ENCODE measurements at places on chromosomes 1 and 21.

DNA sequence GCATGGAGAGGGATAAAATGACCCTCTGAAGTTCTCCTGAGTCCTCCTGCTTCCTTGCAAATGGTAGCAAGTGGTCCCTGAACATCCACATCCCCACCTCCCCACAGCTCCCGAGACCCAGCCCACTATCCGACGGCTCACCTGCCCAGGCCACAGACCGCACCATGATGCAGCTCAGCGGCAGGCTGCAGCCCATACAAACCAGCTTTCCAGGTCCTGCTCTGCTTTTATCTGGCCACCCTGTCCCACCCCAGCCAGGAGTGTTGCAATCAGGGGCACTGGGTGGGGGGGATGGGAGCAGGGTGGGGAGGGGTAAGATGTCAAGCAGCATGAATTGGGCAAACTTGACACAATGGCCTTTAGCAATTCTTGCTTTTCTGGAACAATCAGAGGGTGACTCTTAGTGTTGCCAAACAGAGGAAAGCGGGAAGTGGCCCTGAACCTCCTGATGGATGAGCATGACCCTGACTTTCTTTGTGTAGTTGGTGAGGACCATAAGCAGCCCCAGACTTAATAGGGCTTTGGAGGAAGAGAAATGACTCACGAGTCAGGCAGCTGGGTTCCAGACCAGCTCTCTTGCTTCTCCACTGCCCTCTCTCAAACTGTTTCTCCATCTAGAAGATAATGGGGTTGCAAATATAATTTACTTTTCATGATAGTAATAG, at the start of gene CHIT1:
CHIT1 (minus strand) TSS at position 203 of the 665 bp plus-strand sequence; CDS start at position 166, 37 bp downstream.
- no peak for DNase-seq

GRCh38 chr1:62241371-62242131, 46.9 kb downstream of the L1TD1 start:
- no peak for DNase-seq

DNA sequence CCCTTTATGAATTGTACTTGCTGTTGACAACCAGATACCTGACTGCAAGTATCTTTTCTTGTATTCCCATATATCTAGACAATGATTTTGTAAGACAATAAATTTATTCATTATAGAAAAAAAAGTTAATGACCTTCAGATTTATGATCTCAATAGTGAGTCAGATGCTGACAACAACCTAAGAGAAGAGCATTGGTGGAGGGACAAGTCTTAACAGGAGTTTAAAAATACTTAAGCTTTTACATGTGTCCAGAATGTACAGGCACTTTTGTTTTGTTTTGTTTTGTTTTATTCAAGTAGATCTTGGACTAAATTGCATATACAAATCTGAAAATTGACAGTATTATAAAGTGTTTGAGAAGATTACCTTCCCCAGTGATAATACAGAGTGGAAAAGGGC, 1544.6 kb upstream of the B3GALT2 start:
- no peak for DNase-seq

- no peak for DNase-seq
Measured at GRCh38 chr1:45246760-45247159, 40.4 kb upstream of the ZSWIM5 start.

DNA sequence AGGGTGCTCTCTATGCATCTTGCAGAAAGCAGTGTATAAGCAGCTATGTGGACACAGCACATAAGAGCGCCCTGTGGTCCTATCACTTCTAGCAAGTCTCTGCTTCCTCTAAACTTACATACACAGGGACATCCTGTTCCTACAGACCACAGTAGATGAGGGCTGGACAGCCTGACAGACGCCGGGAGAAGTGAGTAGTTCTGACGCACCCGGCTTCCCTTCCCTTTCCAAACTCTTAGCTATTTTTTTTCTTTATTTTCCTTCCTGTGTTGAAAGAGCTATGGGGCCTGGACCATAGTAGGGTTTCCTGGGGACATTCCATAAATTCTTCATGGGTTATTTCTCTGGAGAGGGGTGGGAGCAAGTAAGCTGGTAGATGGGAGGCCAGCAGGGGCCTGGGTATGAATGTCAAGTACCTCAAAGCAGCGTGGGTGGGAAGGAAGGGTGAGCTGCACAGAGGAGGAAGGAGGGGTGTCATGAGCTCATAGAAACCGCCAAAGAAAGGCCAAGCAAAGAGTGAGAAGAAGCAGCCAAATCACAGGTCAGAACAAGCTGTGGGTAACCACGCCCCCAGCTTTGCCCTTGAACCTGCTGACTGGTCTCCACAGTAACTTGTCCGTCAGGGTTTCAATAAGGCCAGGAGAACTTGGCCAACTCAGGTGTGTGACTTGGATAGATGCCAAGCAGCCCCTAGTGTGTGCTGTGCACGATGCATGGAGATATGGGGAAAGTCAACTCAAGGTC, 36.6 kb downstream of the PLXNA2 start:
- no peak for DNase-seq

GRCh38 chr1:110612060-110612745, 6.0 kb upstream of the KCNA2 start:
- no peak for DNase-seq

- no peak for DNase-seq
Measured at GRCh38 chr1:153553830-153554541, 4.9 kb upstream of the S100A3 start.

GRCh38 chr1:217498209-217498608, 132.7 kb downstream of the GPATCH2 start:
- no peak for DNase-seq

DNA sequence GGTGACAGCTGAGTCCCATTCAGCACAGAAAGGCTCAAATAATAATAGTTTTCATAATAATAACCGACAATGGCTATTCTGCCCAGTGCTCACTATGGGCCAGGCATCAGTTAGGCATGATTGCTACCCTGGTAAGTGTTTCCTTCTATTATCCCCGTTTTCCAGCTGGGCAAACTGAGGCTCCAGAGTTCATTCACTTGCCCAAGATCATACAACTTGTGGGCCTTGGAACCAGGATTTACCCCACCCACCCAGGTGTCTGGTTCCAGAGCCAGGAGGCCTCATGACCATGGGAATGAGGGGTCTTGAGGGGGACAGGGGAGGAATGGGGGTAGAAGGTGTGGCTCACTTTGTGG, 518 bp downstream of the PLOD1 start:
- DNase-seq, result no peak

- DNase-seq, result no peak
Measured at GRCh38 chr1:22651941-22652856, 837 bp upstream of the C1QB start.

GRCh38 chr1:241638099-241638682, 2.0 kb downstream of the CHML start:
- DNase-seq, result no peak

DNA sequence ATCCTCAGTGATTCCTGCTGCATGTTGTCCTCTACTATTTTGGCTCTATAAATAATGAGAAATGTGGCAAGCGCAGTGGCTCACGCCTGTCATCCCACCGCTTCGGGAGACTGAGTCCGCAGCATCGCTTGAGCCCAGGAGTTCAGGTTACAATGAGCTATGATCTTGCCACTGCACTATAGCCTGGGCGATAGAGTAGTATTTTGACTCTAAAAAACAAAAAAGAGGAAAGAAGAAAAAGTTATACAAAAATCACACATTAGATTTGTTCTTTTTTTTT, 756 bp upstream of the SLC25A44 start:
- no peak for DNase-seq

GRCh38 chr1:15417059-15417934, 7.6 kb downstream of the EFHD2 start:
- DNase-seq, result peak; percentile 74

- DNase-seq, result no peak
Measured at GRCh38 chr1:191643060-191643459, 515.2 kb upstream of the RGS18 start.

GRCh38 chr21:17726047-17726829, 92.9 kb downstream of the C21orf91 start:
- no peak for DNase-seq

GRCh38 chr1:30183895-30184294, 539.5 kb downstream of the MATN1 start:
- DNase-seq, result no peak

- DNase-seq, result no peak
Measured at GRCh38 chr1:173285048-173285447, 77.9 kb upstream of the TNFSF4 start.

DNA sequence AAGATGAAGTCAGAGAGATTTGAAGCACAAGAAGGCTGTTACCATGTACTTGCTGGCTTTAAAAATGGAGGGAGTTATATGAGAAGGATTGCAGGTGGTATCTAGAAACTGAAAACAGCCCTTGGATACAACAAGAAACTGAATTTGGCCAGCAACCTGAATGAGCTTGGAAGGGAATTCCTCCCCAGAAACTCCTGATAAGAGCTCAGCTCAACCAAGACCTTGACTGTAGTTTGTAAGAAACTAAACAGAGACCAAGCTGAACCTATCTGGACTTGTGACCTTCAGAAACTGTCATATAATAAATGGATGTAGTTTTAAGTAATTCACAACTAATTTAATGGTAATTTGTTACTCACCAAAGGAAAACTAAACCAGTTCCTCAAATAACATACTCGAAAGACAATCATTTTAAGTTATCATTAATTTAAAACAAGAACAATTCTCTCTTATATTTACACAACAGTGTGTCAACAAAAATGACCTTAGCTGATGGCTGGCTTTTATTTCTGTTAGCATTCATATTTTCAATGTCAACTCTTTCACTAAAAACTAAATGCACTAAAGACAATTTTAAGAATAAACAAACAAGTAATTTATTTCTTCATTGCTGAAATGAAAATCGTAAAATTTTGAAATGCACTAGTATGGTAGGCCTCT, 1218.4 kb upstream of the TMPRSS15 start:
- no peak for DNase-seq

- DNase-seq, result no peak
Measured at GRCh38 chr1:154154534-154155191, at the start of gene NUP210L. TSS of gene NUP210L (minus strand) at chr1:154155073.

DNA sequence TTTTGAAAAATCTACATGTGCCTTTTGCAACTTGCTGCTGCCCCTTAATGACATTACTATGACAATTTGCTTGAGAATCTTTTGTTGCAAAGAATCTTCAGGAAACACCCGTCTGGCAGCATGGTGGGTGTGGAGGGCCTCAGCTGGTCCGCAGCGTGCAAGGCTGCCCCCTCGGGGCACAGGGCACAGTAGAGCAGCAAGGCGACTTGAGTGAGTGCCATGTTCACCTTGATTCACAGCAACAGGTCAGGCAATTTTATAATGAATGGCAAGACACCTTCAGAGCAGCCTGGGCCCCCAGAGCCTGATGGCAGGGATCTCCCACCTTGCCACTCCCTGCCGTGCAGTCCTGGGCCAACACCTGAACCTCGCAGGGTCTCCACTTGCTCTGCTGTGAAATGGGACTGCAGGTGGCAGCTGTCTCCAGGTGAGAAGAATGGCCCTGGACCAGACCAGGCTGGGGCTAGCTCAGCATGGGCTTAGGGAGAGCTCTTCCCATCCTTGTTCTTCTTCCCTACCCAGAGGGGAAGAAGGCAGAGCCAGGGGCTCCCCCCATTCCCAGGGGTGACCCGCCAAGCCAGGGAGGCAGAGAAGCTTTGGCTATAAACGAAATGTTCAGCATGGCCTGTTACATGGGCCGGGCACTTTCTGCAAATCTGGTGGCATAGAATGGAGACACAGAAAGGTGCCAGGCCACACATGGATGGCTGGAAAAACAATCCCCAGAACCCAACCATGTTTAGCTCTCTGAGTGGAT, 34.5 kb upstream of the ACTRT2 start:
- DNase-seq, result no peak

DNA sequence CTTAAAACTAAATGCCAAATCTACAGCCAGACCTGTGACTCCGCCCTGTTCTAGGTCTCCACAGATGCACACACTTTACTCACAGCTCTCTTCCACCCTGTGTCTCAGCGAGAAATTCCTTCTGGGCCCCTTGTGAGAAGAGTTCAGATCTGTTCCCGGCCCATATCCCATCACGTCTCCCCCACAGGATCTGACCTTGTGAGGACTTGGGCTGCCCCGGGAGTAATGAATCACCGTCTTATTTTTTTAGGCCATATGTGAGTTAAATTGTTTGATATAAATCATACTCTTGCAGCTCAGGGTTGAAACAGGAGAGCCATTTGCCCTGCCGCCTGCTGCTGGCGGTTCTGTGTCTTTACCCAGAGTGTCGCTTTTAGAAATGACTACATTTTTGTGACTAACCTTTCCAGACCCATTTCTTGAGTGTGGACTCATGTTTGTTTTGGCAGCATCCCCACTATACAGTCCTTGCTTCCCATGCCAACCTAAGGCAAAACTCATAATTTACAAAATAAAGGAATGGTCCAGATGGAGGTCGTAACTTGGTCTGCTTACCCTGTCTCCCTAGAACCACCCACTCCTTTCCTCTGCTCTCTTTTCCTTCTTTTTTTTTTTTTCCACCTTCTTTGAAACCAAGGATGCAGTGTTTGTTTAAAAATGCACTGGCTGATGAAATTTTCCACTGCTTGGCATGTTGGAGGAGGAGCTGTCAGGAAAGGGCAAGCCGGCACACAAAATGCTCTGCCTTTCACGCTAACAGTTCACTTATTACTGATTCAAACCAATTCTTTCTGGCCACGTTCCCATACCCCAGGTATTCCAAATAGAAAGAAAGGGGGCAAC, 98.0 kb upstream of the C1orf105 start:
- no peak for DNase-seq

GRCh38 chr1:5850503-5850902, 141.7 kb downstream of the NPHP4 start:
- no peak for DNase-seq

GRCh38 chr1:175536369-175536768, 207.0 kb downstream of the TNR start:
- no peak for DNase-seq

DNA sequence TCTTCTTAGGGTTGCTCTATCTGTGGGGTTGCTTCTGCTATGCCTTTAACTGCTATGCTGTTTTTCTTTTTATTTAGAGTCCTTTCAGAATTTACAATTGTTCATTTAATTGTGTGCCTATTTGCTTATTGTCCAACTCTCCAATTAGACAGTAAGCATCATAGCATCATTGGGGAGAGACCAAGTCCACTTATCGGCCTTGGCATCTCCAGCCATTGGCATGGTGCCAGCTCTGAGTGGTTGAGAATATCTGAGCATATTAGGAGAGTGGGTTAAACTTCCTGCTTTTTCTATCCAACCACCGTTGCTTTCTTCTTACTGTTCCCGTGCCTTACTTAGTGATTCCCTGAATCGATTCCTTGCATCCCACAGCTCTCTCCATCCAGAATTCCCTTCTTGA, 535.0 kb downstream of the AJAP1 start:
- no peak for DNase-seq
